ENCODE measurements at places on chromosomes 4 and X. TPM values are rescaled to one million over a fixed set of nuclear protein-coding genes. Genes with fewer than 3 reads are reported as not detected.

The CPLX1 gene
- total RNA-seq, result 1.4 TPM

The ATP1B4 gene
- not detected for total RNA-seq

The ANXA10 gene
- not detected for total RNA-seq

The ADGRG4 gene
- total RNA-seq, result 3.9 TPM

The FDCSP gene
- total RNA-seq, result not detected

The ZNF157 gene
- total RNA-seq, result 2.0 TPM

The UGT2B11 gene
- 0.93 TPM for total RNA-seq

The ITM2A gene
- total RNA-seq, result 1.5 TPM

The GPR173 gene
- 19.4 TPM for total RNA-seq

The GPR119 gene
- total RNA-seq, result 3.1 TPM

The STOX2 gene
- total RNA-seq, result 23.8 TPM

The SMR3B gene
- total RNA-seq, result not detected

The PABPC1L2B gene
- total RNA-seq, result not detected

GRCh38 chr4:37561803-37562207 lies 124.4 kb downstream of the RELL1 start:
- H3K4me1 ChIP-seq, result no peaks in the 10 kb centered on the region
- no peak overlapping the region for H3K27ac ChIP-seq
- no peak overlapping the region for H3K4me3 ChIP-seq

DNA sequence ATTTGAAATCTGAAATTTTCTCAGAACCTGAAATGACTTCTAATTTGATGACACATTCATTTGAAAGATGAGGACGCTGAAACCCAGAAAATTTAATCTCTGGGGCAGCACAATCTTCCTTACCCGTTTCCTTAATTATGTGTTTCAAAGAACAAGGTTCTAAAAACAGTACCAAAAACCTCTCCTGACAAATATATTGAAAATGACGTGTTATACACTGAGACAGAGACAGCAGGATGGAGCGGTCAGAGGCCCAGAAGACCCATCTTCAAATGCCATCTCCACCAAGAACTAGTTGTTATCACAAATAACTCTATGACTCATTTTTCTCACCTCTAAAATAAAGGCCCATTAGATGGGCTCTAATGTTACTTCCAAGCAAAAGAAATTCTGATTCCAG lies 177.3 kb downstream of the NSUN7 start:
- H3K4me1 ChIP-seq, result peaks cover 5% of the 10 kb centered on the region
- no peak for DNase-seq
- H3K36me3 ChIP-seq, result peaks cover 3% of the 10 kb centered on the region
- H3K4me3 ChIP-seq, result no peak overlapping the region
- no peaks in the 10 kb centered on the region for H3K27me3 ChIP-seq
- H3K27ac ChIP-seq, result no peak overlapping the region

GRCh38 chr4:180086480-180087190 lies 2156.6 kb upstream of the TENM3 start:
- no peak overlapping the region for H3K27ac ChIP-seq
- H3K4me3 ChIP-seq, result no peak overlapping the region
- peaks cover 5% of the 10 kb centered on the region for H3K27me3 ChIP-seq
- H3K36me3 ChIP-seq, result peaks cover 3% of the 10 kb centered on the region
- DNase-seq, result no peak

DNA sequence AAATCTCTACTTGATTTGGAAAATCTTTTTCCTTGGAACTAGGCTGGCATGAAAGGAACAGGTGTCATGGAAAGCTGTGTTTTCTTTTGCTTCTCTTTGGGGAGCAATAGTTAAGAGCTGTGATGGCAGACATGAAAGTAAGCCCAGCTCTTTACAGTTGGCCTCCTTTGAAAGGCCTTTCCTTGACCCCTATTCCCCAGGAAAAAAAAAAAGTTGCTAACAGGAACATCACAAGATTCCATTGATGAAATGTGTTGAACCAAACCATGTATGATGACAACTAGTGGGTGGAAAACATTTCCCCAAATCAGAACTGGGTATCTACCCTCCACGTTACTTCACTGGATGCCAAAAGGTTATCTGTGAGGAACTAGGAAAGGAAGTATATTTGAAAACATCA lies 190.7 kb upstream of the RPL34 start:
- H3K27me3 ChIP-seq, result no peaks in the 10 kb centered on the region
- H3K27ac ChIP-seq, result no peak overlapping the region

- no peak for DNase-seq
- H3K36me3 ChIP-seq, result no peaks in the 10 kb centered on the region
- no peak overlapping the region for H3K27ac ChIP-seq
- H3K27me3 ChIP-seq, result no peaks in the 10 kb centered on the region
- no peaks in the 10 kb centered on the region for H3K4me1 ChIP-seq
Measured at GRCh38 chr4:146049802-146050201, 111.2 kb upstream of the ZNF827 start.

DNA sequence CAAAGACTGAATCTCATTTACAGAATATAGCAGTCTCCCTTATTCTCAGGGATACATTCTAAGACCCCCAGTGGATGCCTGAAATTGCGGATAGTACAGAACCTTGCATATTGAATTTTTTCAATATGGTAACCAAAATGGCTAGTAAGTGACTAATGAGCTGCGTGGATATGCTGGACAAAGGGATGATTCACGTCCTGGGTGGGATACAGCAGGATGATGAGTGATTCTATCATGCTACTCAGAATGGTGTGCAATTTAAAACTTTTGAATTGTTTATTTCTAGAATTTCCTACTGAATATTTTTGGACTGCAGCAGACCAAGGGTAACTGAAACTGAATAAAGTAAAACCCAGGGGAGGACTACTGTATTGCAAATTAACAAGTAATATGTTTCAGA lies 66.7 kb downstream of the STAG2 start:
- peaks cover 4% of the 10 kb centered on the region for H3K4me1 ChIP-seq
- no peak for DNase-seq
- H3K36me3 ChIP-seq, result peaks cover 4% of the 10 kb centered on the region
- no peak overlapping the region for H3K4me3 ChIP-seq
- no peaks in the 10 kb centered on the region for H3K27me3 ChIP-seq

DNA sequence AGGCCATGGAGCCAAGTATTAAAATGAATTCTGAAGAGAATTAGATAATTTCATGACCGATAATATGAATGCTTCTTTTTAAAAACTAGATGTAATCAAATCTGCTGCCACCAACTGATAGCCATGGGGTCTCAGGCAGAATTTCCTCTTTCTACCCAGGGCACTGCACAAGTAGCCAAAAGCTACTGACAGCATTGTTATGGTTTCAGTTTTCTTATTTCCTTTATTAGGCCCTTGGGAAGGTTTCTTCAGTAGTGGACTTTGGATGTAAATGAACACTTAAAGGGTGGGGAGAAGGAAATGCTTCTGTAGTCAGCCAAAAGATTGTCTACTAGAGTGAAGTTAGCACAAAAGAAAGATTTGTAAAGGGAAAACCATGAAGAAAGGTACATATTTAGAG lies 686.0 kb downstream of the ADGRL3 start:
- no peak overlapping the region for H3K27ac ChIP-seq
- no peaks in the 10 kb centered on the region for H3K27me3 ChIP-seq
- no peaks in the 10 kb centered on the region for H3K36me3 ChIP-seq
- no peak for DNase-seq
- no peak overlapping the region for H3K4me3 ChIP-seq

DNA sequence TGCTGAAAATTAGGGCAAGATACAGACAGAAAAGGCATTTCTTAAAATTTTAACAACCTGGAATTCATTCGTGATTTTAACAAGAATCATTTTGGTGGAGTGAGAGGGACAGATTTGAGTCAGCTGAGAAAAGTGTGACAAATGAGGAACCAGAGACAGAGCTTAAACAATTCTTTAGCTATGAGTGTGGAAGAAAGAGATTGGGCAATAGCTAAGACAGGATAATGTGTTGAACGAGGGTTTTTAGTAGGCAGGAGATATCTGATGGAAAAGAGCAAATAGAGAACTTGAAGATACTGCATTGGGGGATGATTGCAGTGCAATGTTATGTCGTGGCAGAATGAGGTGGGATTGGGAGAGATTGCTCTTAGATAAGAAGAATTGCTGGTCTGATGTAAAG lies 164.2 kb upstream of the SPRY1 start:
- H3K27ac ChIP-seq, result peak overlapping the region; percentile 0
- no peak overlapping the region for H3K4me3 ChIP-seq
- DNase-seq, result no peak
- H3K27me3 ChIP-seq, result no peaks in the 10 kb centered on the region
- H3K4me1 ChIP-seq, result peaks cover 6% of the 10 kb centered on the region
- peaks cover 4% of the 10 kb centered on the region for H3K36me3 ChIP-seq

- no peaks in the 10 kb centered on the region for H3K36me3 ChIP-seq
- peaks cover 8% of the 10 kb centered on the region for H3K4me1 ChIP-seq
- H3K4me3 ChIP-seq, result no peak overlapping the region
- H3K27ac ChIP-seq, result no peak overlapping the region
- no peak for DNase-seq
Measured at GRCh38 chrX:111010111-111010510, 85.9 kb upstream of the PAK3 start.

- no peak for DNase-seq
- H3K27me3 ChIP-seq, result no peaks in the 10 kb centered on the region
- H3K36me3 ChIP-seq, result no peaks in the 10 kb centered on the region
- no peak overlapping the region for H3K4me3 ChIP-seq
- H3K4me1 ChIP-seq, result peaks cover 26% of the 10 kb centered on the region
Measured at GRCh38 chr4:83605210-83605609, 69.3 kb downstream of the GPAT3 start.

- peaks cover 3% of the 10 kb centered on the region for H3K4me1 ChIP-seq
- H3K4me3 ChIP-seq, result no peak overlapping the region
- H3K27ac ChIP-seq, result no peak overlapping the region
- DNase-seq, result no peak
- H3K36me3 ChIP-seq, result no peaks in the 10 kb centered on the region
- H3K27me3 ChIP-seq, result no peaks in the 10 kb centered on the region
Measured at GRCh38 chrX:124917011-124917410, 402.7 kb upstream of the TEX13C start.

GRCh38 chr4:183398298-183399125 lies 45.9 kb upstream of the CDKN2AIP start:
- peak overlapping the region; percentile 73 for H3K4me3 ChIP-seq
- peak; percentile 56 for DNase-seq
- H3K4me1 ChIP-seq, result peaks cover 23% of the 10 kb centered on the region
- peak overlapping the region; percentile 75 for H3K27ac ChIP-seq

DNA sequence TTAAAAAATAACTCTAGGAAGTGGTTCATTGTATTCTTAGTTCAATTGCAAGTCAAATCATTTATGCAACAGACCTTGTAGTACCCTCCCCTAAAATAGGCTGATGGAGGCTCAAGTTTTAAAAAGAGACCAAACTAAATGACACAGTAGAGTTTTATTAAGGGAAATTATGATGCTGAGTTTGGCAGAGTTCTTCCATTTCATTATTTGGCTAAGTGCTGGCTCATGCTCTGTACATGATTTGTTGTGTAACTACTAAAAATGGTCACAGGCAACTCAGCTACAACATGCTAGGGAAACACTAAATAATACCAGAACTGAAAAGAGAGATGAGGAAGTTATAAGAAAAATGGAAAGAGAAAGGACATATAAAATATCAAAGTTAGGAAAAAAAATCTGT lies 96.1 kb upstream of the TFDP3 start:
- no peak overlapping the region for H3K27ac ChIP-seq
- no peak for DNase-seq
- peaks cover 13% of the 10 kb centered on the region for H3K27me3 ChIP-seq
- H3K4me1 ChIP-seq, result peaks cover 10% of the 10 kb centered on the region
- H3K36me3 ChIP-seq, result no peaks in the 10 kb centered on the region

GRCh38 chrX:34961662-34962061 lies 19.1 kb downstream of the FAM47B start:
- H3K27ac ChIP-seq, result no peak overlapping the region
- DNase-seq, result no peak
- no peak overlapping the region for H3K4me3 ChIP-seq
